Activated B cell treated with CpG ODN at 0.5 μM for 24 hours (primary cell): ENCODE measurements at places on chromosomes 2 and 18. TPM values are rescaled to one million over a fixed set of nuclear protein-coding genes. Genes with fewer than 3 reads are reported as not detected.

GRCh38 chr2:1819419-1819818, 75.1 kb upstream of the PXDN start:
- H3K27ac ChIP-seq = no peak overlapping the region
- H3K27me3 ChIP-seq = no peaks in the 10 kb centered on the region
- no peak for DNase-seq

The CIDEA gene
- not detected in 2 replicates for total RNA-seq

The SP140 gene
- total RNA-seq = 295 and 330 TPM in 2 replicates

The DNAJC5G gene
- not detected in 2 replicates for total RNA-seq

The SPEG gene
- 0.09 and 0.42 TPM in 2 replicates for total RNA-seq

GRCh38 chr2:173909846-173910245, 55.3 kb downstream of the SP3 start:
- no peak overlapping the region for H3K4me3 ChIP-seq
- no peaks in the 10 kb centered on the region for H3K27me3 ChIP-seq
- no peaks in the 10 kb centered on the region for H3K4me1 ChIP-seq

The CNGA3 gene
- total RNA-seq = not detected in 2 replicates

GRCh38 chr2:98419977-98420725, 24.5 kb upstream of the INPP4A start:
- no peaks in the 10 kb centered on the region for H3K4me1 ChIP-seq
- H3K27me3 ChIP-seq = peaks cover 11% of the 10 kb centered on the region
- H3K36me3 ChIP-seq = no peaks in the 10 kb centered on the region
- no peak overlapping the region for H3K4me3 ChIP-seq
- no peak overlapping the region for H3K27ac ChIP-seq

The PLCL1 gene
- 0.04 TPM in 1 of 2 replicates, not detected in the other for total RNA-seq

DNA sequence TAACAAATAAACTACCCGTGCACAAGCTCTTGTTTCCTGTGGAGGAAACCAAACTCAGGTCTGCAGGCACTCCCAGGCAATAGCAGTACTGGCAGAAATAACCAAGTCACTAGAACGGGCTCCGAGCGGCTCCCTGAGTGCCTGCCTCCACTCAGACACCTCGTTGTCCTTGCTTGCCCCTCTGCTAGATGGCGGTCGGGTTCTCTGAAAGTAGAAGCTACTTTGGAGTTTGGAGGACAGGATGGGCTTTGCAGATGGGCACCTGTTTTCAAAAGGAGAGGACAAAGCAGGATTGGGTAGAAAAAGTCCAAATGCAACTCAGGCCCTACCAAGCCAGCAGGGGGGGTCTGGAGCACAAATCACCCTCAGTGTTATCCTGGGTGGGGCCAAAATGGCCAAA, 136.4 kb downstream of the LRRC30 start:
- H3K4me1 ChIP-seq = no peaks in the 10 kb centered on the region
- H3K27me3 ChIP-seq = no peaks in the 10 kb centered on the region
- no peak for DNase-seq
- no peak overlapping the region for H3K4me3 ChIP-seq
- H3K27ac ChIP-seq = no peak overlapping the region

DNA sequence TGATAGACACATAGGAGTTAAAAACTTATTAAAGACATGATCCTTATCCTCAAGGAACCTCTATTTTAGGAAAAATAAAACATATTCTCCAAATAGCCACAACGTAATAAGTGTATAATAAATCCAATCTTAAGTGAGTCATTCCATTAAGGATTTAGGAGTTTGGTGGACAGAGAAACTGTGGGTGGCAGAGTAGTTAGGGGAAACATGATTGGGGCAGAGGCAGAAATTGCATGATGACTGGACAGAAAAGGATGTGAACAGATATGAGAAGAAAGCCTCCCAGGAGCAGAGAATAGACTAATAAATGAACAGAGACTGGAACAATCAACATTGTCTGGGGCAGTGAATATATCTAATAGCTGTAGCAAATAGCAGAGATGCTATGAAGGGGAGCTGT, 48.1 kb upstream of the SIGLEC15 start:
- no peak for DNase-seq
- no peak overlapping the region for H3K4me3 ChIP-seq
- peaks cover 25% of the 10 kb centered on the region for H3K4me1 ChIP-seq
- no peak overlapping the region for H3K27ac ChIP-seq
- no peaks in the 10 kb centered on the region for H3K36me3 ChIP-seq

DNA sequence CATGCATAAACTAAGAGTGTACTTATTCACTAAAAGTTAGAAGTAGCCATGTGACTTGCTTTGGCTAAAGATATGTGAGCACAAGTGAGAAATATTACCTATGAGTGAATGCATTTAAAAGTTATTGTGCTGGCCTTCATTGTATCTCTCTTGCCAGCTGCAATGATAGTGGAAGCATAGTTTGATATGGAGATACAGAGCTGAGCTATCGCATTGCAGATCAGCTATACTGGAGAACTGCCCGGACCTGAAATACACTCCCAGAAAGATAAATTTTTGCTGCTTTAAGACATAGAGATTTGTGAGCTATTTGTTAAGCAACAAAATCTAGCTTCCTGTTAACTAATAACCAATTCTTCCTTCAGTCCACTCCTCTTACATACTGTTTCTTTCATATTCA, 571.1 kb downstream of the CPS1 start:
- no peaks in the 10 kb centered on the region for H3K4me1 ChIP-seq
- no peak overlapping the region for H3K4me3 ChIP-seq
- no peak overlapping the region for H3K27ac ChIP-seq
- DNase-seq = no peak

DNA sequence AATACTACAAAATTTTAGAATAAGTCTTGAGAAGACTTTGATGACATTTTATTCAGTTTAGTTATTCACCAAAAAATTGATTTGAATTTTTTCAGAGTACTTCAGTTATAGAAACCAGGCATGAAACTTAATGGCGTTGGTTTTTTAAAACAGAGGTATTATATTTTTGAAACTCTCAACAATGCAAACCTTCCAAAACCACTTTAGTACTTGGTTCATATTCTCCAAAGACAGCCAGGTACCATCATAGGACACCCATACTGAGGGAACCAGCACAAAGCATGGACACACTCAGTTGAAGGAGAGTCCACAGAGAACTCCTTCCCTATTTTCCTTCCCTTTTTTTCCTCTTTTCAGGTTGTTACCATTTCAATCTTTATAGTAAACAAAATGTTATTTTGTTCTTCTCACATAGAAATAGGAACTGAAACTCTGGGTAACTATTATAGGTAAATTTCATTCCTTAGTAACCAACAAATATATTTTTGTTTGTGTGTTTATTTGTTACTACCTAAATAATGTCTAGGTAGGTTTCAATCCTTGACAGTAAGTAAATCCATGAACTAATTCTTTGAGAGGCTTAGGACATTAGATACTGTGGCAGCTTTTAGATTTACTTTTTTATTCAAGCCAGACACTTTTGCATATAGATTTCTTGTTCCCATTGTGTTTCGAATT, 95.8 kb downstream of the TMEFF2 start:
- DNase-seq = no peak
- H3K4me3 ChIP-seq = no peak overlapping the region
- H3K4me1 ChIP-seq = peaks cover 3% of the 10 kb centered on the region
- H3K27me3 ChIP-seq = no peaks in the 10 kb centered on the region
- H3K36me3 ChIP-seq = no peaks in the 10 kb centered on the region
- H3K27ac ChIP-seq = no peak overlapping the region

DNA sequence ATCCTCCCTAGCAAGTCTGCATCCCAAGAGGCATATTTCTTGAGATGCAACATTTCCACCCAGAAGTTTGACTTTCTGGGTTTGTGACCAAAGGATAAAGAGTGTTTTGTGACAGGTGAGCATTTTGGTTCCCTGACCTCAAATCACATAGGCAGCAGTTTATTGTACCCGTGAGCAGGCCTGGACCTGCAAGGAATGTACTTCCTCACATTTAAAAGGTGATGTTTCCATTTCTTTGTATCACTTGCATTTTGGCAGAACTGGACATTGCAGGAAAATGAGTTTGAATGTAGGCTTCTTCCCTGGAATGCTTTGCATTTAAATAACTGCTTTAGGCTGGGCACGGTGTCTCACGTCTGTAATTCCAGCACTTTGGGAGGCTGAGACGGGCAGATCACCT, 160.7 kb downstream of the ALPK2 start:
- no peak overlapping the region for H3K27ac ChIP-seq
- H3K36me3 ChIP-seq = no peaks in the 10 kb centered on the region
- no peak for DNase-seq
- H3K4me3 ChIP-seq = no peak overlapping the region

DNA sequence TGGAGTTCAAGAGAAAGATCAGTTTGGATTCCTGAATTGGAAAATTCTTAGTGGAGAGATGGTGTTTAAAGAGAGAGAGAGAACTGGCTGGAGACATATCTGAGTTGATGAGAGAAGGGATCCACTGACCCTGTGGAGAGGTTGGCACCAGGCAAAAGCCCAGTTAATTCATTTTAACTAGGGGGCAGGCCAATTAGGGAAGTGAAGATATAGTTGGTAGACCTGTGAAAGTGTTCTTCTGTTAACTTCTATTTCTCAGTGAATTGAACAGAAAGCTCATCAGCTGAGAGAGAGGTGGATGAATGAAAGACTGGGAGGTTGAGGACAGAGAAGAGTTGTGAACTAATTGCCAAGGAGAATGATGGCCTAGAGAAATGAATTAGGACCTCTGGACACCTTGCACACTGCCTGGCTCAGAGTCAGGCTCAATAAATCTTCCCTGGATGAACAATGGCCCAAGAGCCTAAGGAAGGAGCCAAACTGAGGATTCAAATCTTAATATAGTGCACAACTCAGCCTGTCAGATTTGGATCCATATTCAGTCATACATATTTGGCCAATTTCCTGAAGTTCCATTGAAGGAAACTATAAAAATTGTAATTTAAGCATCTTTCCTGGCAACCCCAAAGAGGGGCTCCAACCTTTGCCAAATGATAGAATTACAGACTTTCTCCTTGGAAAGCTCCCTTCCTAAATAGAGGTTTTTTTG, 82.2 kb upstream of the RMDN2 start:
- no peaks in the 10 kb centered on the region for H3K4me1 ChIP-seq
- no peak overlapping the region for H3K4me3 ChIP-seq
- no peak for DNase-seq
- no peak overlapping the region for H3K27ac ChIP-seq

- DNase-seq = no peak
- H3K27ac ChIP-seq = peak overlapping the region; percentile 21
- H3K4me3 ChIP-seq = no peak overlapping the region
- no peaks in the 10 kb centered on the region for H3K27me3 ChIP-seq
- peaks cover 26% of the 10 kb centered on the region for H3K36me3 ChIP-seq
These were observed 190.5 kb upstream of the STON1 start for GRCh38 chr2:48339451-48339850.

GRCh38 chr2:36497570-36498163, 100.3 kb downstream of the FEZ2 start:
- H3K4me3 ChIP-seq = no peak overlapping the region
- no peaks in the 10 kb centered on the region for H3K27me3 ChIP-seq
- H3K27ac ChIP-seq = no peak overlapping the region
- H3K36me3 ChIP-seq = no peaks in the 10 kb centered on the region

- DNase-seq = no peak
- peaks cover 6% of the 10 kb centered on the region for H3K27me3 ChIP-seq
- no peak overlapping the region for H3K4me3 ChIP-seq
- H3K36me3 ChIP-seq = no peaks in the 10 kb centered on the region
- H3K27ac ChIP-seq = no peak overlapping the region
These were observed 60.7 kb upstream of the ITGA6 start for GRCh38 chr2:172366596-172367150.

DNA sequence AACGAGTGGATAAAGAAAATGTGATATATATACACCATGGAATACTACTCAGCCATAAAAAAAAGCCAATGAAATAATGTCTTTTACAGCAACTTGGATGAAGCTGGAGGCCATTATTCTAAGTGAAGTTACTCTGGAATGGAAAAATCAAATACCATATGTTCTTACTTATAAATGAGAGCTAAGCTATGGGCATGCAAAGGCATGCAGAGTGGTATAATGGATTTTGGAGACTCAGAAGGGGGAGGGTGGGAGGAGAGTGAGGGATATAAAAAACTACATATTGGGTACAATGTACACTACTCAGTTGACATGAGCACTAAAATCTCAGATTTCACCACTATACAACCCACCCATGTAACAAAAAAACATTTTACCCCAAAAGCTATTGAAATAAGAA, 1.7 kb upstream of the MSGN1 start:
- DNase-seq = no peak
- H3K36me3 ChIP-seq = no peaks in the 10 kb centered on the region
- H3K27me3 ChIP-seq = no peaks in the 10 kb centered on the region
- peak overlapping the region; percentile 97 for H3K27ac ChIP-seq

GRCh38 chr18:27808683-27809082, 368.2 kb downstream of the CDH2 start:
- no peaks in the 10 kb centered on the region for H3K36me3 ChIP-seq
- no peak overlapping the region for H3K27ac ChIP-seq
- H3K4me1 ChIP-seq = no peaks in the 10 kb centered on the region

GRCh38 chr2:10149635-10150034, 27.1 kb downstream of the RRM2 start:
- H3K4me3 ChIP-seq = no peak overlapping the region
- no peak for DNase-seq
- no peaks in the 10 kb centered on the region for H3K27me3 ChIP-seq

GRCh38 chr2:75516378-75517360, 44.1 kb downstream of the EVA1A start:
- H3K27ac ChIP-seq = no peak overlapping the region
- peaks cover 25% of the 10 kb centered on the region for H3K27me3 ChIP-seq
- H3K4me1 ChIP-seq = no peaks in the 10 kb centered on the region

The CYP27C1 gene
- not detected in 2 replicates for total RNA-seq
